Stomach (tissue), 19 donors: ENCODE measurements at places on chromosomes 7 and 10.

GRCh38 chr7:55593515-55594318 lies 21.4 kb upstream of the VOPP1 start:
- no peak overlapping the region for H3K27ac ChIP-seq
- no peaks in the 10 kb centered on the region for H3K4me1 ChIP-seq
- H3K4me3 ChIP-seq: no peak overlapping the region
- peak; percentile 62 for DNase-seq
- H3K36me3 ChIP-seq: no peaks in the 10 kb centered on the region

DNA sequence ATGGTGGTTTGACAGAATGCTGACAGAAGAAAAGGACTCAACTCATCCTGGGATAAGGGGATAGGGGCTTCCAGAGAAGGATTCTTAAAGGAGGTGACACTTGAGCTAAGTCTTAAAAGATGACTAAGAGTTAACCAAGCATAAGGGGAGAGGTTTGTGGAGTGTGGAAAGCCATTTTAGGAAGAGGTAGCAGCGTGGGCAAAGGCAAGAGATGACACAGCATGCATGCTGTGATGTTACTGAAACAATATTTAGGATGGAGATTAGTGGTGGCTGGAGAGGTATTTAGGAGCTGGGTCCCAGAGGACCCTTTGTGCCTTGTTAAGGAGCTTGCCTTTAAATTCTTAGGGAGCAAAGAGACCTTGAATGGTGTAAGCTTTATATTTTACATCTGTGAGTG lies 65.1 kb downstream of the SPAG6 start:
- H3K36me3 ChIP-seq: no peaks in the 10 kb centered on the region
- H3K4me3 ChIP-seq: no peak overlapping the region
- H3K4me1 ChIP-seq: no peaks in the 10 kb centered on the region
- DNase-seq: no peak

DNA sequence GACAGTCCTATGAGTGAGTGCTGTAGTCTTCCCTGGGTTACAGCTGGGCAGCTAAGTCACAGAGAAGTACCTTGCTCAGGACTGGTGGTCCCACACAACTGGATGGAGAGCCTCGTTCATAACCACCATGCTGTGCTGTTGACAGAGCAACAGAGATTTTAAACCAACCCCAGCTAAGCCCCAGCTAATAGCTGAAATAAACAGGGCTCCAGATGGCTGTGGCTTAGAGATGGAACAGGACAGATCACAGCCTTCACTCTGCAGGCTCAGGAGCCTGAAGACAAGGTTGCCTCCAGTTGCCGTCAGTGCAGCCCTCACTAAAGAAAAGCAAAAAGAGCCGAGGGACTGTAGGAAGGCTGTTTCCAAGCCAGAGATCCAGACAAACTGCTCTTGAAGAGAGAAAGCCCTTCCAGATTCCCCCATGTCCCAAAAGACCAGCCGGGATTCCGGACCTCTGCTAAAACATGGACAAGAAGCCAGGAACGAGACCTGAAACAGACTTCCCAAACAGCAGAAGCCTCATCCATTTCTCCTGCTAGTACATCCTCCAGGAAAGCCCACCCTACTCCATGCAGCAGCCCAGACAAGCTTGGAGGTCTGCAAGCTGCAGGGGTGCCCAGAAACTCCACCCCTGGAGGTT lies 4.2 kb downstream of the HTRA1 start:
- DNase-seq: no peak
- H3K4me1 ChIP-seq: peaks cover 19% of the 10 kb centered on the region

- H3K27ac ChIP-seq: no peak overlapping the region
- H3K4me1 ChIP-seq: no peaks in the 10 kb centered on the region
- no peak for DNase-seq
Observed at GRCh38 chr7:94382746-94383145, 11.9 kb upstream of the COL1A2 start.

GRCh38 chr10:110067960-110068770 lies 60.4 kb downstream of the ADD3 start:
- H3K4me1 ChIP-seq: peaks cover 6% of the 10 kb centered on the region
- H3K27ac ChIP-seq: peak overlapping the region; percentile 81
- H3K27me3 ChIP-seq: no peaks in the 10 kb centered on the region
- DNase-seq: peak; percentile 55
- no peak overlapping the region for H3K4me3 ChIP-seq

DNA sequence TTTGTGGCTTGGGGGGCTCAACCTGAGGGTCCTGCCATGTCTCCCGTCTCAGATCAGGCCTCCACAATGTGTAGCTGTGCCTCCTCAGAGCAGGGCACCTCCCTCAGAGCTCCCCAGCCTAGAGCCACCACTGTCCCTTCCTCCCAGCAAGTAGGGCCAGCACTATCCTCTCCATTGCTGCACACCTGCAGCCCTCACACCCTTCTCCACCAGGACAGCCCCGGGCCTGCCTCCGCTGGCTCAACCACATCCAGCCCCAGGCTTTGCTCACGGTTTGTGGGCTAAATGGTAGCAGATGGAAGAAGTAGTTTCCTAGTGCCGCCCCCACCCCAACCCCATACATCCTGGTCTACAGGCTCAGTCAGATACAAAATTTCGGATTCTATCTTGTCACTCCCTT lies 10.1 kb downstream of the NFKB2 start:
- H3K27me3 ChIP-seq: peaks cover 6% of the 10 kb centered on the region
- no peak overlapping the region for H3K27ac ChIP-seq
- no peak for DNase-seq
- H3K4me3 ChIP-seq: no peak overlapping the region
- peaks cover 28% of the 10 kb centered on the region for H3K36me3 ChIP-seq
- H3K4me1 ChIP-seq: peaks cover 57% of the 10 kb centered on the region

DNA sequence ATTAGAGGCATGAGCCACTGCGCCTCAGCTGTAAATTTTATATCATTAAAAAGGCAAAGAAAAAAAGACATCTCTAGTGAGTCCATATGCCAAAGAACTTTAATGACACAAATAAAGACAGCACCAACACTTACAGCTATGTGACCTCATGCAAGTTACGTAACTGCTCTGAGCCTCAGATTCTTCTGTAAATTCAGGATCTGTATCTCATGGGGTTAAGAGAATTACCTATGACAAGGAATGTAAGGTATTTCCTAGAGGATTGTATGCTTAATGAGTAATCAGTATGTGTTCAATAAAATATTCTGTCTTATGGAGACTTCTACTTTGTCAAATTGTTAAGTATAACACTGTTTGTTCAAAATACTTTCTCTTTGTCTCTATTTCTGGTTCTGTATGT lies 274.0 kb upstream of the GLI3 start:
- H3K27ac ChIP-seq: no peak overlapping the region
- no peaks in the 10 kb centered on the region for H3K4me1 ChIP-seq
- DNase-seq: no peak

DNA sequence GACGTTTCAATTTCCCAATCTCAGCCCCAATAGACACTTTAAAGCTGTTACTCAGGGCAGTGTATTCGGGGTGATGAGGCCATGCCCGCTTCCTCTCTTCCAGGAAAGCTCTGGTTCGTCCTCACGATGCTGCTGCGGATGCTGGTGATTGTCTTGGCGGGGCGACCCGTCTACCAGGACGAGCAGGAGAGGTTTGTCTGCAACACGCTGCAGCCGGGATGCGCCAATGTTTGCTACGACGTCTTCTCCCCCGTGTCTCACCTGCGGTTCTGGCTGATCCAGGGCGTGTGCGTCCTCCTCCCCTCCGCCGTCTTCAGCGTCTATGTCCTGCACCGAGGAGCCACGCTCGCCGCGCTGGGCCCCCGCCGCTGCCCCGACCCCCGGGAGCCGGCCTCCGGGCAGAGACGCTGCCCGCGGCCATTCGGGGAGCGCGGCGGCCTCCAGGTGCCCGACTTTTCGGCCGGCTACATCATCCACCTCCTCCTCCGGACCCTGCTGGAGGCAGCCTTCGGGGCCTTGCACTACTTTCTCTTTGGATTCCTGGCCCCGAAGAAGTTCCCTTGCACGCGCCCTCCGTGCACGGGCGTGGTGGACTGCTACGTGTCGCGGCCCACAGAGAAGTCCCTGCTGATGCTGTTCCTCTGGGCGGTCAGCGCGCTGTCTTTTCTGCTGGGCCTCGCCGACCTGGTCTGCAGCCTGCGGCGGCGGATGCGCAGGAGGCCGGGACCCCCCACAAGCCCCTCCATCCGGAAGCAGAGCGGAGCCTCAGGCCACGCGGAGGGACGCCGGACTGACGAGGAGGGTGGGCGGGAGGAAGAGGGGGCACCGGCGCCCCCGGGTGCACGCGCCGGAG lies 2.6 kb downstream of the GJD4 start:
- H3K27ac ChIP-seq: no peak overlapping the region
- H3K4me3 ChIP-seq: peak overlapping the region; percentile 44
- no peaks in the 10 kb centered on the region for H3K27me3 ChIP-seq
- H3K36me3 ChIP-seq: no peaks in the 10 kb centered on the region
- DNase-seq: peak; percentile 48

- no peaks in the 10 kb centered on the region for H3K4me1 ChIP-seq
- no peaks in the 10 kb centered on the region for H3K36me3 ChIP-seq
- no peak for DNase-seq
- no peak overlapping the region for H3K27ac ChIP-seq
Observed at GRCh38 chr7:84085998-84086397, 108.6 kb downstream of the SEMA3A start.

DNA sequence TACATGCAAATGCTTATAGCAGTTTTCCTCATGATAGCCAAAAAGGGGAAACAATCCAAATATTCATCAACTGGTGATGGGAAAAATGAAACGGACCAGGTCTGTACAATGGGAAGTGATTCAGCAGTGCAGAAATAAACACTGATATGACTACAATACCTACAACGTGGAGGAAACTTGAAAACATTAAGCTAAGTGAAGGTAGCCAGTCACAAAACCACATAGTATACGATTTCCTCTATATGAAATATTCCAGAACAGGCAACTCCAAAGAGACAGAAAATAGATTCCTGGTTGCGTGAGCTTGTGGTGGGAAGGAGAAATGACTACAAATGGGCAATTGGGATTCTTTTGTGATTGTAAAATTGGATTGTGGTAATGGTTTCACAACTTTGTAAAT lies 263.1 kb upstream of the PITRM1 start:
- DNase-seq: no peak
- H3K4me1 ChIP-seq: no peaks in the 10 kb centered on the region
- H3K36me3 ChIP-seq: no peaks in the 10 kb centered on the region

- H3K36me3 ChIP-seq: no peaks in the 10 kb centered on the region
- H3K27ac ChIP-seq: no peak overlapping the region
- H3K4me1 ChIP-seq: no peaks in the 10 kb centered on the region
- H3K27me3 ChIP-seq: no peaks in the 10 kb centered on the region
- H3K4me3 ChIP-seq: no peak overlapping the region
Observed at GRCh38 chr7:134276951-134277350, 39.8 kb downstream of the SLC35B4 start.

DNA sequence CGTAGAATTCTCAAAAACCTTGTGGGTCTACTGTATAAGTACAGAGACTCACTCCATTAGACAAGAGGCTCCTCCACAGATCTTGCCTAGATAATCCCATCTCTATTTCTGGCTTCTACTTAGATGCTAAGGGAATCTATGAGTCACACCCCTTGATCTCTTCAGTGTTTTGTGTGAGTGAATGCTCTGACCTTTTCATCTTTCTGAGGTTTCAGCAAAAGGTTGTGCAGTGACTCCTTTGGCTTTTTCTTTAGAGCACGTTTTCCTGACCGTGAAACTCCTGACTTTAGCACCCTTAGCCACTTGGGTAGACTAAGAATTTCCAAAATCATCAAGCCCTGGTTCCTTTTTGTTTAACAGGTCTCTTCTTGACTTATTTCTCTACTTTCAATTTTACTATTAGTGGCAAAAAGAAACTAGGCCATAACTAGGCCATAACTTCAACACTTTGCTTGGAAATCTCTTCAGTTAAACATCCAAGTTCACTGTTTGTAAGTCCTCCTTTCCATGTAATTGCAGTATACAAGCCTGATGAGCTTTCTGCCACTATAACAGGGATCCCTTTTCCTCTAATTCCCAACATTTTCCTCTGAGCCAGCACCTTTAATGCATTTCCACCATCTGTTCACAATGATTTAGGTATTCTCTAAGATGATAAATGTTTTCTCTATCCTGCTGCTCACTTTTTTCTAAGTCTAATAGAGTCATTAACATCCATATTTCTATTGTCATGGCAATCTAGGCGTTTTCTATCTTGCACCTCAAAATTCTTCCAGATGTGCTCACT lies 19.4 kb downstream of the COPG2 start:
- no peaks in the 10 kb centered on the region for H3K4me1 ChIP-seq
- peaks cover 36% of the 10 kb centered on the region for H3K36me3 ChIP-seq
- H3K27ac ChIP-seq: no peak overlapping the region
- H3K27me3 ChIP-seq: no peaks in the 10 kb centered on the region
- DNase-seq: no peak

DNA sequence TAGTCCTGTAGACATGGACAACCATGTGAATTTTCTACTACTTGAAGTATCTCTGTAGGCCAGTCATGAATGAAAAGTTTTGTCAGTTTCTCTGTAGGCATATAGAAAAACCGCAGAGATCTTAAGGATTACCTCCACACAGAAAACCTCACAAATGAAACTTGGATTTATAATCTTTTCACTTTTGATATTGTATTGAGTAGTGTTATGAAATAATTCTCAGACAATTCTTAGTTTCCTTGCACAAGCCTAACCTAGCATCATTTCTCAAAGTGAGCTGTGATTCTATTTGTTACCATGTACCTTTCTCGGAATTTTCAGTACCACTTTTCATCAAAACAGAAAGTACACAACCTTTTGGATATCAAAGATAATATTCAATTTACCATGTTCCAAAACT lies 51.4 kb upstream of the OIT3 start:
- DNase-seq: no peak
- H3K27me3 ChIP-seq: no peaks in the 10 kb centered on the region
- H3K27ac ChIP-seq: no peak overlapping the region

DNA sequence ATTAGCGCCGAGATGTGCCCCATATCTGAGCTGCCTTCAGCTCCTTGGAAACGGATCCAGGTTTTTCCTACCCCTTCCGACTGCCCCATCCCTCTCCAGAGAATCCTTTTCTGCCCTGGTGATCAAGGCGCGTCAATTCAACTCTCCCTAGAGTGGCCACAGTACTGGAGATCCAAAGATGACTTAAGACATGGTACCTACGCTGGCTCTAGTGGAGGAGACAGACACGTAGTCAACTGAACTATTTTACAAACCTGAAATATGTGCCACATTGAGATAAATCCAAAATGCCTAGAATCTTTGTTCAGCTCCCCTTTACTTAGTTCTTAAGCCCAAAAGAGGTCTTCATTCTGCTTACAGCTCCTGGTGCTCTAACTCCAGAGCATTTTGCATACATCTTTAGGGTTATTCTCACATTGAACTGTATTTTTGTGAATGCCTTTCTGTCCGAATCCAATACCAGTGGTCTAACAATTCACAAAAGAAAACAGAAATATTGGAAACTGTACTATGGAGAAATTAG lies 444 bp upstream of the TNPO3 start:
- peak overlapping the region; percentile 93 for H3K27ac ChIP-seq
- H3K4me3 ChIP-seq: peak overlapping the region; percentile 90
- no peaks in the 10 kb centered on the region for H3K27me3 ChIP-seq
- no peaks in the 10 kb centered on the region for H3K36me3 ChIP-seq

GRCh38 chr7:86814661-86815379 lies 171.1 kb downstream of the GRM3 start:
- no peaks in the 10 kb centered on the region for H3K4me1 ChIP-seq
- DNase-seq: peak; percentile 51
- no peaks in the 10 kb centered on the region for H3K36me3 ChIP-seq
- H3K27ac ChIP-seq: no peak overlapping the region
- no peaks in the 10 kb centered on the region for H3K27me3 ChIP-seq
